AG04450 (cell line): ENCODE measurements at places on chromosomes 2 and 18.

DNA sequence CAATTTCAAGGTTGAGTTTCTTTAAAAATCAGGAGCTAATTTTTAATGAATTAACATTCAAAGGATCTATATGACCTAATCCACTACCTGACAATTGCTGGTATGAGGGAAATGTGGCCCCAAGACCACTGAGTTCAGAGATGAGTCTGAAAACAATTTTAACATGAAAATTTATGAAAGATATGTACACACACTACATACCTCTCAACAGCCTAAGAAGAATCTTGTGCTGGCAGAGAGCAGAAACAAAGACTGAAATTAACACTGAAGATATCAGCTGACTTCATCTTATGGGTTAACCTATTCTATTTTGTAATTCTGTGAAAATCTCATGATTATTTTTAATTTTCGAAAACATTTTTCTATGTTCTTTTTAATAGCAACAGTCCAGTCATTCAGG is 1.7 kb downstream of the FAP start:
- DNase-seq: no peak

DNA sequence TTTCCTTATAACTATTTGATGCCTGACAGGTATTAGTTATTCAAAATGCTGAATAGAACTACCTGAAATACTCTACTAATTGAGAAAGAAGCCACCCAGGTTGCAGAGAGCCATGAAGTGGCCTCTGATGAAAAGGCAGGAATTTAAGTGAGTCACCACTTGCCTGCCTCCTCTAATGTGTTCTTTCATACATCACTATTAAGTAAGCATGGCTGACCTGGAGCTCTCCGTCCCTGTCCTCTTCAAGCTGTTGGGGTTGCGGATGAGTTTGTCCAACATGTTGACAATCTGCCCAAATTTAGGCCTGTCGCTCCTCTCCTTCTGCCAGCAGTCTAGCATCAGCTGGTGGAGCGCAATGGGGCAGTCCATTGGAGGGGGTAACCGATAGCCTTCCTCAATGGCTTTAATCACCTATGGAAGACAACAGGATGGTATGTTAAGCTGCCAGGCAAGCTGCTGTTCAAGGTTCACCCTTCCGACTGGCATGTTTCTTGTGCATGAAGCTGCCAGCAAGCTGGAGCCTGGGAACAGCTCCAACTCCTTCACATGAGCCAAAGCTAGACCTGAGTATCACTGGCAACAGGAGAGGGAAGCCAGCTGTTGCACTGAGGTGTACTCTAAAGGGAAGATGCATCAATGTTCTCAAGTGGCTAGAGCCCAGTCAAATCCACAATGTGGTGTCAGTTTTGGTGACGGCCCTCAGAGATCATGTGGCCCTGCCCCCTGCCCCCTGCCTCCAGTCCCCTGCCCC is 142.2 kb downstream of the EPHA4 start:
- no peak for DNase-seq

DNA sequence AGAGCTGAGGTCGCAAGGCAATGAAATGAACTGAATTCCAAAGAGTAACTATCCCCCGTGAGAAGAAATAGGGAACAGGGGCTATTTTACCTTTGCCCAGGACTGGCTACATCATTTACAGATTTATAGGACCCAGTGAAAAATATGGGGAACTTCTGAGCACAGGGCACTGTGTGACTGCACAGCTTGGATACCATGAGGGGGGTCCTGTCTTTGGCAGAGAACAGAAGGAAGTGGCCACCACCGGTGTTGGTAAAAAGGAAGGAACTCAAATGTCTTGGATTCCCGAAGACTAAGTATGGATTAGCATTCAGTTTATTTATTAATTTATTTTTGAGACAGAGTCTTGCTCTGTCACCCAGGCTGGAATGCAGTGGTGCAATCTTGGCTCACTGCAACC is 119.6 kb downstream of the B3GNT2 start:
- no peak for DNase-seq

GRCh38 chr2:53058526-53058925 is 709.1 kb upstream of the CHAC2 start:
- DNase-seq: no peak

GRCh38 chr2:27209621-27210401 is 2.0 kb upstream of the ATRAID start:
- no peak for DNase-seq

DNA sequence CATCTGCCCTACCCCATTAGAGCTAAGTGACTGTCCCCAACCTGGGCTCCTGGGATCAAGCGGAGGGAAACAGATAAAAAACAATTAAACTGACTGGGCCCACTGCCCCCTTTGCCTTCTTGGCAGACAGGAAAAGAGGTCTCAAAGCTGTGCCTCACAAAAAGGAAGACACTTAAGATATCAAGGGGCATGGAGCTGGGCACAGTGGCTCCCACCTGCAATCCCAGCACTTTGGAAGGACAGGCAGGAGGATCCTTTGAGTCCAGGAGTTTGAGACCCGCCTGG is 75.2 kb upstream of the SP3 start:
- DNase-seq: no peak

- DNase-seq: peak; percentile 38
Measured at GRCh38 chr18:2515171-2515787, 56.0 kb downstream of the METTL4 start.

GRCh38 chr2:68741238-68741637 is 6.6 kb downstream of the ARHGAP25 start:
- DNase-seq: no peak

- DNase-seq: no peak
Measured at GRCh38 chr2:122514451-122514996, 759.1 kb downstream of the TSN start.

DNA sequence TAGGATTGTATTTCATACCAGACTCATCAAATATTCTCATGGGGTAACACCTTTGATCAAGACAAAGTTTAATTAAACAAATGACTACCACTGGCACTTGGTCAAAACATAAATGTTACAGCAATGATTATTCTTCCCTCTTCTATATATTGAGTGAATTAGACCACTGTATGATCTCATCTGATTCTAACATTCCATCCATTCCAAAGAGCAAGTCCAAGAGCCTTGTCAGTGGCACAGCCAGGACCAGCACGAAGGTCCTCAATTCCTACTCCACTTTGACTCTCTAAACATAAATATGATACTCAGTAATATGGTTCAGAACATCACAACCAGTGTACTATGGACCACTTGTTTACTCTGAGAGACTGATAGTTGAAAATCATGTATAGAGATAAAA is 86.4 kb downstream of the AP1S3 start:
- DNase-seq: no peak

GRCh38 chr2:112582314-112582746 is 2.1 kb upstream of the CHCHD5 start:
- peak; percentile 21 for DNase-seq

GRCh38 chr2:235135990-235136561 is 184.3 kb downstream of the SH3BP4 start:
- DNase-seq: peak; percentile 47

GRCh38 chr2:75844651-75845050 is 133.9 kb upstream of the GCFC2 start:
- DNase-seq: no peak

DNA sequence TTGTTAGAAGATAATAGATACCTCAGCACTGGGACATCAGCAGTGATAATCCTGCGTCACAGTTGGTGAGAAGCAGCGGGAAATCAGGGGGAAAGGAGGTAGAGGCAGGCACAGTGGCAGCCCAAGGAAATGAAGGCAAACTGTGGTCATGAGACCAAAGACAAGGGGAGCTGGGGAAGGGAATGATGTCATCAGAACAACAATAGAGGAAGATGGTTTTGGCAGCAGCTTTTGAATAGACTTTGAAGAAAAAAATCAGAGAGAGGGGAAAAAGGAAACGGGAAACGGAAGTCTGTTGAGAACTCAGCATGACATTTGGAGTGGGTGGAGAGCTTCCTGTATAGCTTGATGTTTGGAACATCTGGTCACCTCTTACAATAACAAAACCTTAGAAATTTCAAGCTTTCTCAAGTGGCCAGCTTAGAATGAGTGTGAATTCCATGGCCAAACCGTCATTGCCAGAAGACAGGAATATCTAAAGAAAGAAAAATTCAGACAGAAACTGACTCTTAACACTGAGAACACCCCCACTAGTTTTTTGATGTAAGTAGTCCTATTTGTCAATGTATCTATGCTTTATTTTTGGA is 18.4 kb upstream of the YES1 start:
- DNase-seq: no peak

- no peak for DNase-seq
Measured at GRCh38 chr18:58235001-58235436, 191.0 kb downstream of the NEDD4L start.

DNA sequence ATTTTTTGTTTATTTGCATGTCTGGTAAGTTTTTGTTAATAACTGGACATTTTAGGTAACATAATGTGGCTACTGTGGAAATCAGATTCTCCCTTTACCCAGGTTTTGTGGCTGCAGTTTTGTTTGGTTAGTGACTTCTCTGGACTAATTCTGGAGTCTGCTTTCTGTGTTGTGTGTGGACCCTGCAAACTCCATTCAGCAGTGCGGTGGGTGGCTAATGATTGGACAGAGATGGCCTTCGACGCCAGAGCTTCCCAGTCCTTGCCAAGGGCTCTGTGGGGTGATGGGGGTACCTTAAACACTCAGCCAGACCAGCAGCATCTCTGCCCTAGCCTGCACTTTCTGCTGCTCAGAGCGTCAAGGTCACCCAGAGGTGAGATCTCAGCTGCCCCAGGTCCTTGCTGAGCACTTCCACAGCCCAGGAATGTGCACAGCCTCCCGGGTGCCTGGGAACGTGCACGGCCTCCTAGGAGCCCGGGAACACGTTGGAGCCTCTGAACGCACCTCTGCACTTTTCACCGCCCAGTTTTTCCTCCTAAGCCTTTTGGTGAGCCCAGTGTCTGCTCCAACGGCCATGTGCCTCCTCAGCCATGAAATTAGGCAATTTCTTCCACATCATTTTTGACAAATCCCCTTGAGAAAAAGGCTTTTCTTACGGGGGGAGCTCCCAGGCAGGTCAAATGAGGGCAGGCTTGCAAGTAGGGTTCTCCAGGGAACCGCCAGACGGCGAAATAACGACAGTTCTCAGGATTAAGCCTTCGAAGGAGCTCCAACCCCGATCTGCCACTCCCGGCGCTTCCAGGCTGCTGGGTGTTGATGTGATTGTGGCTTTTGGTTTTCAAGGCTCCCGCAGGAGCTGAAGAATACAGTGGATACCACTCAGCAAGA is 35.2 kb upstream of the KLF11 start:
- DNase-seq: no peak

- no peak for DNase-seq
Measured at GRCh38 chr18:56479841-56480240, 158.6 kb downstream of the TXNL1 start.

- no peak for DNase-seq
Measured at GRCh38 chr2:49948091-49948490, 793.8 kb upstream of the FSHR start.

DNA sequence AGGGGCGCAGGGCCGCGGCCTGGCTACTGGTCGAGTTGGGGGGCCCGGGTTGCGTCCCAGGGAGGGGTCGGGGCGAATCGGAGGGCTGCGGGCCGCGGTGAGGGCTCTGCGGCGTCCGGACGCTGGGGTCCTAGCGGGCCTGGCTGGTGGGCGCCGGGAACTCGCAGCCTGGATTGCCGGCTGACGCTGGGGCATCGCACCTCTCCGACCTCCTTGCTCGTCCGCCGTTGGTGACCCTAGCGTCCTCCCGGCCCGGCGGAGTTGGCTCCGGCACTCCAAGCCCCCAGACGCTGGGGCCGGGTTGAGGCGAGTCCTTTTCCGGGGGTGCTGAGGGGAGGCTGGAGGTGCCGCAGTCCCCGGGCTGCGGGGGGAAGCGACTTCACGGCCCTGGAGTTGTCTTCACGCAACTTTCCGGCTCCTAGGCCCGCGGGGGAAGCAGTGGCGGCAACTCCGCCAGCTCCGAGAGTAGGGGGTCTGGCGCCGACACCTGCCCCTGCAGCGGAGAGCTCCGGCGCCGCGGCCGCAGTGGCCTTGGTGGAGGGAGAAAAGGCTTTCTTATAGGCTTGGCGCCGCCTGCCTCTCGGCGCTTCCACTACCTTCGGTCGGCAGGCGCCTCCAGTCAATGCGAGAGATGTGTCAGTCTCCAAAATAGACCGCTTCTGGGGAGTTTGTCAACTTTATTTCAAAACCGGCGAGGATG is 70.3 kb downstream of the HAUS1 start:
- DNase-seq: no peak

DNA sequence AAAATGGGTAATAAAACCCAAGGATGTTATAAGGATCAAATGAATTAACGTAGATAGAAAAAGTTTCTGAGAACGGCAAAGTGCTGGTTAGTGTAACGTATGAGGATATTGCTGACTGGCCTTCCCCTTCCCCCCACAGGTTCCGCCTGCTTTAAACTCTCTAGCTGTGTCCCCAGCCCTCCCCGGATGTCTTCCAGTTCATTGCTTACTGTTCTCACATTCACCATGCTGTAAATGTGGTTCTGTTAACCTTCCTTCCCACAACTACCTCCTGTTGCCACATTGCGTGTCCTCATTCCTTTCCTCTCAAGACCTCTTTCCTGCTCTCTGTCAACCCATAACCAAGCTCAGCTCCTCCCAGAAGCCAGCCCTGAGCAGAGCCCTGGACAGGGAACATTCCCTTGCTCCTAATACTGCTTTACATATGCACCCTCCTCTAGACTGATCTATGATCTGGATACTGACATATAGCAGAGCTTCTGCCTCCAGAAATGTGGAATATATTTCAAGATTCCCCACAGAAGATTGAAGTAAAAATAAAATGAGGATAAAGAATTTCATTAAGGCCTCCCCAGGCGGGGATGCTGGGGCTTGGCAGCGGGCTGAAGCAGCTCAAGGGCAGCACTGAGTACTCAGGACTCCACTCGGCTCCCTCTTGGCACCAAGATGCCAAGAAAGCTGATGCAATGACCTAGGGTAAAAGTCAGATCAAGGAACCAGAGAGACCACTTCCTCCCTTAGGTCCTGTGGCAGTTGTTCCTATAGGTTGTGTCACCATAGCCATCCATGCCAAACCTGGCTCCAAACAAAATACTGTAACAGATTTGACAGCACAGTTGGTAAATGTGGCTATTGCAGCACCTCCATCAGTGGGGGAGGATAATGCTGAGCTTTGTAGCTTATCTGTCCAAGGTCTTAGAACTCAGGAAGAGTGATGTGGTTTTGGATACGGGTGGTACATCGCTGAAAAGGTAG is 136.4 kb upstream of the PIK3C3 start:
- DNase-seq: no peak

DNA sequence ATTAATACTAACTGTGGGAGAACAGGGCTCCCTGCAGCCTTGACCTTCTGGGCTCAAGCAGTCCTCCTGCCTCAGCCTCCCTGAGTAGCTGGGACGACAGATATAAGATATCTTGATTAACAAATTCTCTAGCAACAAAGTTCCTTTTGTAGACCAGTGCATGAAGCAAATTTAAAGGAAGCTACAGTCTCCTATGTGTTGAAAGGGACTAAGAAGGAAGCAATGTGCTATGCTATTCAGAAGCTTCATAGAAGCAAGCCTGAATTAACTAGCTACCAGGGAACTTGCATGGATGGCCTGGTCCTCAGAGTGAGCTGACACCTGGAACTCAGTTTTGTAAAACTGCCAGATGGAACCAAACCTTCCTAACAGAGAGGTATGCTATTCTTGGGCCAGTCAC is 33.2 kb downstream of the RAPH1 start:
- DNase-seq: no peak

GRCh38 chr2:141055531-141055930 is 1075.3 kb downstream of the LRP1B start:
- DNase-seq: peak; percentile 34
